Stimulated activated CD8-positive, alpha-beta memory T cell treated with anti-CD3 and anti-CD28 coated beads, Interleukin-15, amount 100 ng/mL, for 24 hours (primary cell): ENCODE measurements at places on chromosomes 1 and 21.

DNA sequence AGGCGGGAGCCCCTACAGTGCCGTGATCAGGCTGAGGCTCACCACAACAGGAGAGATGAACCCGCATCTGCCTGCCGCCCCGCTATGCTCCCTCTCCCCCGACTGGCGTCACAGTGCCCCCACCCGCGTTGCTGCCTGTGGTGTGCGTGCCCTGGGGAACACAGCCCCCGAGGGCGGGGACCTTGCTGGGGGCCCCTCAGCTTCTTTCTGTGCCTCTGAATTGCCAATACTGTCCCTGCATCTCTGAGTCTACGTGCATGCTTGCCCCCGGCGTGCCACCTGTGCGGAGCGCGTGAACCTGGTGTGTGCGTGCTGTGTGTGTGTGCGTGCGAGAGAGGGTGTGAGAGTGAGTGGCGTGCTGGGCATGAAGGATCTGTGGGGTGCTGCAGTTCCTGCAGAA lies 10.3 kb downstream of the PARS2 start:
- no peak for DNase-seq

- DNase-seq: no peak
Observed at GRCh38 chr1:63950023-63950422, 176.2 kb downstream of the ROR1 start.

GRCh38 chr1:240149484-240150094 lies 57.9 kb downstream of the FMN2 start:
- no peak for DNase-seq

DNA sequence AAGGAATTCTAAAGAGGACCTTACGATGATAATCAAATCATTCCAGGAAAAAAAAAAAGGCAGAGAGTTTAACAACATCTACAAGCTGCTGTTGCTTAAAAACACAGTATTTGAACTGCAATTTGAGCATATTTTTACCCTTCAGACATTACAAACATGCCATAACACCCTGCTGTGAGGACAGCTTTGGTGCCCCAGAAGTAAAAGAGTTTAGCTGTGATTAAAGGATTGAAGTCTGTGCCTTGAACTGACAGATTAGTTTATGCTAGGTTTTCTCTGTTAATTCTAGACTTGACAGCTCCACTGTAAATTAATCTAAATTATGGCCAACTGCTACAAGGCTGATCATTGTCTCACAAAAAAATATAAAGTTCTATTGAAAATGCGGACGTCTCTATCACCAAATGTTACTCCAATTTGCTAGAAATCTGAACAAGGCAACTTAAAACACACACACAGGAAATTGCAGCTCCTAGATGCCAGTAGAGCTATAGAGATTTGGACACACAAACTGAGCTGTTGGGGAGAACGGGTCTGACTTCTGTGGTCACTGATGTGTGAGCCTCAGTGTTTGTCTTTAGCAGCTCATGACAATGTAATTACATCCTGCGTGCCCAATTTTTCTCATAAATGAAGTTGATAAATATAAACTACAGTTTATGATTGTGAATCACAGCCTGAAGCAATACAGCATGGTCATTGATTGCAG lies 217.9 kb downstream of the NTNG1 start:
- DNase-seq: no peak

- no peak for DNase-seq
Observed at GRCh38 chr1:183390561-183390960, 27.6 kb downstream of the NMNAT2 start.

DNA sequence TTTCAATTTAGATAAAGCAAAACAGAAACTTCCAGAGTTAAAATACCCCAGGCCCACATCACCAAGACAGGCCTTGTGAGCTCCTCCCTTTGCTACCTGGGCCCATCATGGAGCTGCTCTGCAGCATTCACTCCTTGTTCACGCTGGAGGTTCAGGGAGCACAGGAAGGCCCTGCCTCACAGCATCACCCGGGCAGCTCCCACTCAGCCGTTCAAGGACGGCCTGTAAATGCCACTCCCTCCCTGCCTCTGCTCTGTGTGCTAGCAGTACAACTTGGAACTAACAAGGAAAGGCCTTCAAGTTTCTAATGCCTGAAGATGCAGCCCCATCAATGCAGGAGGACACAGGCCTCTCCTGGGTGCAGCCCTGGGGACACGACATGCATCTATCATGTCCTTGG lies 11.6 kb downstream of the ATP5PO start:
- DNase-seq: no peak

GRCh38 chr21:19541602-19542001 lies 1138.0 kb upstream of the TMPRSS15 start:
- DNase-seq: no peak

DNA sequence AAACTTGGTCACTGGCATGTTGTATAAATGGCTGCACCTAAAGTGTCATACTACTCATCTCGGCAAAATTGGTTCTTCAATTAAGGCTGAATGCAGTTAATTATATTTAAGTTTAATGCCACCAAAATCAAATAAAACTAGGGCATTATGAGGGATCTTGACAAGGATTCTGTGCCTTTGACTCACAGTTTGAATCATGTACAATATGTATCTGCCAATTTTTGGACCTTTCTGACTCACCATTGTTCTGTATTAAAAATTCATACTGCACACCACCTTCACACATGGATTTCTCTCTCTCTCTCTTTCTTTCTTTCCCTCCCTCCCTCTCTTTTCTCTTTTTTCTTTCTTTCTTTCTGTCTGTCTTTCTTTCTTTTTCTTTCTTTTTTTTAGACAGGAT lies 14.1 kb upstream of the STXBP3 start:
- no peak for DNase-seq

- DNase-seq: no peak
Observed at GRCh38 chr1:9473032-9473807, 66.0 kb upstream of the SLC25A33 start.

DNA sequence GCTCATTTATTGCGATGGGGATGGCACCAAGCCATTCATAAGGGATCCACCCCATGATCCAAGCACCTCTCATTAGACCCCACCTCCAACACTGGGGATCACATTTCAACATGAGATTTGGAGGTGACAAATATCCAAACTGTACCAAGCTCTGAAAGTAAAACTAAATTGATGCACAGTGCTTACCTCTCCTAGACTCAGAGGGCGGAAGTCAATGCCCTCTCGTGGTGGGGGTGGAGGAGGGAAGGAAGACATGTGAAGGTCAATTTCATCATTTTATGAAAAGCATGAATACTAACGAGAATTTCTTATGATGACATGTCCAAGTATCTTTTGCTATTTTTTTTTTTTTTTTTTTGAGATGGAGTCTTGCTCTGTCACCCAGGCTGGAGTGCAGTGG lies 120.0 kb downstream of the PGBD5 start:
- no peak for DNase-seq

DNA sequence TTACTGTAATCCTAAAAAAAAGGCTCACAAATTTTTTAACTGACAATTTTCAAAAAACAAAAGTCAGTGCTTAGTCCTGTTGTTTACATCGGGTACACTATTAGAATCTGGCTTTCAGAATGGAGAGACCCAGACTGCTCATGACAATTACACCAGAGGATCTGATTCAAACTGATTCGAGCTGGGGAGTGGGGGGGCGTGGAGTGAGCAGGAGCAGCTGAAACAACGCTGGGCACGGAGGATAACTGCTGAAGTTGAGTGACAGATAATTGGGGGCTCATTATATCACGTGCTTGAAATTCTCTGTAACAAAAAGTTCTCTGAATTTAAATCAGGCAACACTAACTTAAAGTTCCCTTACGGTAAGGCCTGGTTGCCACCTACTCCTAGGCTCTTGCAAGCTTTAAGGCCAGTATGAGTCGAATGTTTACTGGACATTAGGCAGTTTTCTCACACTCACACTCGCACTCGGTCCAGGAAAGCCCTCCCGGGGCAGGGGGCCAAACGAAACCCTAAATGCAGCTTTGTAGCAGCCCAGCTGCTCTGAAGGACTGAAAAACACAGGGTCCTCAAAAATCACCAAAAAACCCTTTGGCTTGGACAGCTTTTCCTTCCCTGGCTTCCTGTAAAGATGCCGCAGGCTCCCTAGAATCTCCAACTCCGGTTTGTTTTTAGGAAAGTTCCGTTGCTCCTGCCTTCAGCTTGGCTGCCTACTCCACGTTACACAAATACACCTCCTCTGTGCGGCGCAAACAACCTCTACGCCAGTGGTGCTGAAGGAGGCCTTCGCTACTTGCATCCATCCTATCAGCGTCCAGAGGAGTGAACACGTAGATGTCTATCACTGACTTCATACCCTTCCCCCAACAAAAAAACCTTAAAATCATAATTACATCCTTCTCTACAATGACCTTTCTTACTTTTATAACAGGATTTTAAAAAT lies 42.9 kb downstream of the CAPZB start:
- DNase-seq: no peak

DNA sequence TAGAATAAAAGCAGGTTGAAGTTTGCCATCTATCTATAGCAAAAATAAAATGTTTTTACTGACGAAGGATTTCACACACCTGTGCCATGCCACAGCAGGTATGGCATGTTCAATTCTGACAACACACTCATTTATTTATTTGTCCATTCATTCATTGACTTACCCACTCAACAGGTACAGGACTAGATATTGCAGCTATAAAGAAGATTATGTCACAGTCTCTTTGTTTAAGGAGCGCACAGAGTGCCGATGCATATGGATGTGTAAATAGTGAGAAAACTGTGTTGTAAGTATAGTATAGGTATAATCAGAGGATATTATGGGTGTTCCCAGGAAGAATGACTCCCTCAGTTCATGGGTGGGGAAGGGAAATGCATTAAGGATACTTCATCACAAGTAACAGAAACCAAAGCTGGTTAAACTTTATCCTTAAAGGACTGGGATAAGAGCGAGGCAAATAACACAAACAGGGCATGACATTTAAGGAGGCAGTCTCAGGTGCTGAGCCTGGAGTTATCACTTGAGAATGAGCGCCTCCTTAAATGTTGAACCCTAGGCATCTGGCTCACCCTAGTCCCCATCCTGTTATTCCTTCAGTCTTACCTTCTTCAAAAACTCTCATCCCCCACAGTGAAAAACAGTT lies 7.9 kb upstream of the ZRANB2 start:
- DNase-seq: no peak

DNA sequence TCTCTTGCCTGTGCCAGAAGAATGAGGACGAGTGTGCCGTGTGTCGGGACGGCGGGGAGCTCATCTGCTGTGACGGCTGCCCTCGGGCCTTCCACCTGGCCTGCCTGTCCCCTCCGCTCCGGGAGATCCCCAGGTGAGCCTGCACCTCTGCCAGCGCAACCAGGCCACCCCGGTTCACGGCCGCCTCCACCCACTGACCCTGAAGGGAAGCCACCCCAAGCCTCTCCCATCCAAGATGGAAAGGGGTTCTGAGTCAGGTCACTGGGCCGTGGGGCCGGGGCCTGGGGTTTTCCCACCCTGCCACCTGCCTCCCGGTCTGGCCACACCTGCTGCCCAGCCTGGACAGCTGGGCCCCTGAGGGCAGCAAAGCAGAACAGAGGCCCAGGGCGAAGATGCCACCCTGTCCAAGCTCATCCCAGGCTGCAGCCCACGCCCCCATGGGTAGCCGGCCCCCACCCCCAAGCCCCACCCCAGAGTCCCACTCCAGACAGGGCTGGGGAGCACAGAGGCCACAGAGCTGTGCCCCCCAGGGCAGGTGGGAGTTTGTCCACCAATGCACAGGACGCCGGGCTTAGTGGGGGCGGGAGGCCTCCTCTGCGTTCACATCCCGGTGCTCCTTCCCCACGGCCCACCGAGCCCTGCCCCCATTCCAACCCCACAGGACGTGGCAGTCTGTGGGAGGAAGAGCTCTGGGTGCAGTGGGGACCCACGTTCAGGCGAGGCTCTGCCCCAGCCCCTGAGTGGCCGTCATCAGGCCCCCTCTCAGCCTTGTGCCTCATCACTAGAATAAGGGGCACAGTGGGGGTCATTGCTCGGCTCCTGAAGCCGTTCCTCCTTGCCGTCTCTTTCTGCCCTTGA lies 5.6 kb downstream of the AIRE start:
- no peak for DNase-seq

GRCh38 chr1:157107702-157108101 lies 8.1 kb upstream of the ETV3L start:
- DNase-seq: no peak

- no peak for DNase-seq
Observed at GRCh38 chr1:155073377-155074242, 5.0 kb upstream of the EFNA3 start.

GRCh38 chr1:78054559-78054958 lies 8.8 kb downstream of the GIPC2 start:
- no peak for DNase-seq

GRCh38 chr1:205267306-205267902 lies 39.7 kb downstream of the TMCC2 start:
- no peak for DNase-seq

DNA sequence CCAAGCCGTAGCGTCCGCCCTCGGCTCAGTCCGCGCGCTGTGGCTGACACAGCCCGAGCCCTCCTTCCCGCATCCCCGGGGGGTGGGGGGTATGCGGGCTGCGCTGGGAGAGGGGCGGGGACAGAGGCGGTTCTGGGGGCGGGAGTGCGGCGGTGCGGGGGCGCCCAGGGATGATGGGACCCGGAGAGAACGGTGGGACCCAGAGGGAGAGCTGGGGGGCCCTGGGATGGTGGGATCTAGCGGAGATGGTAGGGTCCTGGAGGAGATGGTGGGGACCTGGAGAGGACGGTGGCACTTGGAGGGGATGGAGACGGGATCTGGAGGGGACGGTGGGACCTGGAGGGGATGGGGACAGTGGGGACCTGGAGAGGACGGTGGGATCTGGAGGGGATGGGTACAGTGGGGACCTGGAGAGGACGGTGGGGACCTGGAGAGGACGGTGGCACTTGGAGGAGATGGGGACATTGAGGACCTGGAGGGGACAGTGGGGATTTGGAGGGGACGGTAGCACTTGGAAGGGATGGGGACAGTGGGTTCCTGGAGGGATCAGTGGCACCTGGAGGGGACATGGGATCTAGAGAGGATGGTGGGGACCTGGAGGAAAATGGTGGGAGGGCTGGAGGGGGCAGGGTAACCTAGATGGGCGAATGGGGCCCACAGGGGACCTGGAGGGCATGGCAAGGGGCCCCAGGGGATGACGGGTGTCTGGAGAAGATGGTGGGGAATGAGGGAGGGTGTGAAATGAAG lies 477 bp downstream of the SNAP47 start:
- no peak for DNase-seq

- DNase-seq: no peak
Observed at GRCh38 chr1:167426716-167427115, 91.6 kb downstream of the CD247 start.

- DNase-seq: no peak
Observed at GRCh38 chr1:168091720-168092550, 44.8 kb downstream of the GPR161 start.
